ENCODE measurements at places on chromosomes 2 and 18.

DNA sequence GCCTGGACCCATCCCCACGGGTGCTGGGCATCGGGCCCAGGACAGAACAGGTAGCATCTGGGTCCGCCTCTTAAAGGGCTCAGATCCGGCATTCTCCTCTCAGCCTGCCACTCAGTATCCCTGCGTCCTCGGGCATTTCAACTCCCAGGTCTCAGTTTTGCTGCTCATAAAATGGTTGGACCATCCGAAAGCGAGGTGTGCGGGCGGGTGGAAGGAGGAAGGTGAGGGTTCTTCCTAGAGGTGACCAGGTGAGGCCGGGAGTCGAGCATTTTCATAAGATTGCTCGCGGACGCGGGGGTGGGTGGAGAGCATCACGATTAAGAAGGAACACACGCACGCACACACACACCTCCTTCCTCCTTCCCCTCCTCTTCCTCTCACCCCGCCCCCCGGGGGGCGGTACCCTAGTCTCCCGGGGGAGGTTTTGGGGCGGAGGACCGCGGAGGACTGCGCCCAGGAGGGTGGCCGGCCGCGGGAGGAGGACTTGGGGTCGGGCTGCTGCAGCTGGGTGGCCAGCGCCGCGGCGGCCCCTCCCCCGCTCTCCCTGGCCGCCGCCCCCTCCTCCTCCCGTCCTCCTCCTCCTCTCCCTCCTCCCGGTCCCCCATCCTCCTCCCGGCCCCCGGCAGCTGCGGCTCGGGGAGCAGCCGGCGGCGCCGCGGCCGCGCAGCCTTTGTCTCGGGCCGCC, 97.9 kb upstream of the GPR45 start:
- peak; percentile 15 for DNase-seq

DNA sequence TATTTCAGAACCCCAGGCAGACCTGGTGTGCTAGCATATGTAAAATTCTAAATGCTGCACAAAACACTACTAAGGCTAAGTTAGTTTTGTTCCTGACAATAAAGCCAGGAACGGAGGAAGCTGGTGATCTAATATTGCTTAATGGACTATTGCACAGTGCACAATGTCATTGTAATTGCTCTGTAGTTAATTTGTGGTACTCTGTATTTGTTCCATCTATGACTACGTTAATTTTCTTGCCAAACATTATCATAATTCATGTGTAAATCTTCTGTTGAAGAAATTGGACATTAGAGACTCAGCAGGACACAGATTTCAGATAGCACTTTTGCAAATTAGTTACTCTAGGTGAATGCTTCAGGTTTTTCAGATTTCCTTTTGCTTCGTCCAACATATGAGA, 232.3 kb downstream of the RIT2 start:
- DNase-seq = no peak

DNA sequence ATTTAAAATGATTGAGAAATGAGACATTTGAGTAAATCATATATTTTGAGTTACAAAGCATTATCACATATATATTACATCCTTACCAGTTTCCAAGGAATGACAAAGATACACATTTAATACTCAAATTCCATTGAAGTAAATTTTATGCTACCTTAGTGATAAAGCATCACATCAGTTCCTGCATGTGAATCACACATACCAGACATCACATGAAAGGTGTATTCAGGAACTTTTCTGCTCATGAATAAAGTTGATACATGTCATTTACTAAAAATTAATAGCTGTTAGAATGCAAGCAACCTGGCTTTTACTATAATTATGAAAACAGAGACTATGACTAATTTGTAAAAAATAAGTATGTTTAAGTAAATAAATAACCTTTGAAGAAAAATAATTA, 548.8 kb upstream of the SLC39A10 start:
- DNase-seq = no peak

DNA sequence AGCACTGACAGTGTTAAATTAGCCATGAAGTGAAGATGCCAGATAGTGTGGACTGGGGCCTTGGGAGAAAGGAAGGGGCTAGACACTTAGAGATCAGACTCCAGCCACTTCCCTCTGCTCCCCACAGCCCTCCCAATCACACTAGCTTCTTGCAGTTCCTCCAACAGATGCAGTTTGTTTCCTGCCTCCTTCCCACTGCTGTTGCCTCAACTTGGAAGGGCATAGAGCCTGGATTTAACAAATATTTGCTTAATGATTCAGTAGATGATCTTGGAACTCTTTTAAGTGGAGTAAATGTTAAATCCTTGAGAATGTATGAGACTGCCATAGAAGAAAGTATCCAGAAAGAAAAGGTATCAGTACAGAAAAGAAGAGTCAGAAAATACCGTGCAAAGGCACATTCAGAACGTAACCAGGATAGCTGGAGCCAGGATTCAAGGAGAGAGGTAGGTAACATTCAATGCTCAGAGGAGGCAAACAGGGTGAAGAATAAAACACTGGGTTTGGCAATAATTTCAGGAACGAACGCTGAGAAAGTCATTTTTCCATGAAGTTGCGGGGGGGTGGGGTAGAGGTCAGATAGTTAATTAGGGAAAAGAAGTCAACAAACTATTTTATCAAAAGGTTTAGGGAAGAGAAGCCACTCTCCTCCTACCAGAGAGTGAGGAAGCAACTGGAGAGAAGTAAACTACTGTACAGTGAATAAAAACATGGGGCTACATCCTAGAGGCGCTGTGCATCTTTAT, 1.3 kb upstream of the BZW1 start:
- DNase-seq = no peak

DNA sequence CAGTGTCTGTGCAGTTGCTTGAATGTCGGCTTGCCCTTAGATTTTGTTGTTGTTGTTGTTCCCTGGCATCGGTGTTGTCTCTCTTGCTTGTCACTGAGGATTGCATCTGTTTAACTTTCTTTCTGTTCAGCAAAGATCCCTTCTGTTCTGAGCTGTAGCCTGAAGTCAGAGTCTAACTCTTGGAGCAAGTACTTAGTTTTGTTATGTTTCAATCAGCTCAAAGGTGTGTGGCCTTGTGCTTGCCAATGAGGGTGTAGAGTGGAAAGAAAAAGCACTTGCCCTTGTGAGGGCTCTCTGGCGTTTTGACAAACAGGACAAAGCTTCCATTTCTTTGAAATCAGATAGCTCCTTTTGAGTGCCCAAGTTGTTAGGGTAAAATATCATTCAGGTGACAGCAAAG, 757.1 kb upstream of the CDH7 start:
- no peak for DNase-seq

GRCh38 chr18:40292985-40293710, 1661.9 kb upstream of the PIK3C3 start:
- DNase-seq = no peak

- no peak for DNase-seq
These were observed 172.9 kb downstream of the LRP1B start for GRCh38 chr2:141957827-141958450.

DNA sequence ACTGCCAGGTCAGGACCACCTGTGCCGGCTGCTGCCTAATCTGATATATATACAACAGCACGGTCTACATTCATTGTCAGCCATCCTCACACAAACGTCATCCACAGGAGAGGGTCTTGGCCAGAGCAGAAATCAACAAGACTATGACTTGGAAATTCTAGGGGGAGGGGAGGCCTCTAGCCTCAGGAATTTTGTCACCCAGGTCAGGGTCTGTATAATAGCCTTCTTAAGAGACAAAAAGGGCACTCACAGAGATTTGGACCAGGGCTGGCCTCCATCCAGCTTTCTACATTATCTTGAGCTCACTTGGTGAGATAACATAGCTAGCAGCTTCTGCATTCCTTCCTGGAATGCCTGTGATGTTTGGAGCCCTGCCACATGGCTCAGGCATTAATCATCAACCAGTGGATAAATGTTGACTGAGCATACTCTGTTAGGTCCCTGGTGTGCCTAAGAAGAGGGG, 50.4 kb upstream of the CTIF start:
- DNase-seq = no peak

- DNase-seq = no peak
These were observed 151.8 kb downstream of the IRS1 start for GRCh38 chr2:226647621-226648518.

GRCh38 chr18:23682045-23682444, 7.2 kb upstream of the LAMA3 start:
- no peak for DNase-seq

- DNase-seq = no peak
These were observed 1389.3 kb upstream of the ZEB2 start for GRCh38 chr2:145909175-145909755.

GRCh38 chr2:127347734-127348392, 39.9 kb downstream of the MAP3K2 start:
- peak; percentile 23 for DNase-seq

DNA sequence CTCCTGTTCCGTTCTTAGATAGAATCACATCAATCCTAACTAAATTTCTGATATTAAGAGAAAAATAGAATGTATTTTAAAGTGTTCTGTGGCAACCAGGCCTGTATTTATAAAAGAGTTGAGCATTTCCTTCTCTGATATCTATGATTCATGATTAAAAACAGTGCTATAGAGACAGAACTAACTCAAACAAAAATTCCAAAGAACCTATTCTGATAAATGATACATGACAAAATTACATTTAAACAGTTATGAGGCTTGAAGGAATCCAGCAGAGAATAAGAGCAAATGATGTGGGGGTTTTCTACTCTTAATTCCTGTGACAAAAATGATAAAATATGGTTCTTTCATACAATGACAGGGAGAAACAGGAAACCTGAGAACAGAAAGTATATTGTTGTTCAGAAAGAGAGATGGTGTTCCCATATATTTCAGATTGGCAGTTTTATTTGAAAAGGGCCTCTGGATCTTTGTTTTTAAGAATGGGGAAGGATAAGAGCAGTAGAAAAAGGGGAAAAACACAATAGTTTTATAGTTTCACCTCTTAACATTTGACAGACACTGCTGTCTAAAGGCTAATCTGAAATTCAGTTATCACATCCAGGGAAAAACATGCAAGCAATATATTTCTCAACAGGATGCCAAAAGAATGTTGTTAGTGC, 944.3 kb downstream of the LRP1B start:
- DNase-seq = no peak

DNA sequence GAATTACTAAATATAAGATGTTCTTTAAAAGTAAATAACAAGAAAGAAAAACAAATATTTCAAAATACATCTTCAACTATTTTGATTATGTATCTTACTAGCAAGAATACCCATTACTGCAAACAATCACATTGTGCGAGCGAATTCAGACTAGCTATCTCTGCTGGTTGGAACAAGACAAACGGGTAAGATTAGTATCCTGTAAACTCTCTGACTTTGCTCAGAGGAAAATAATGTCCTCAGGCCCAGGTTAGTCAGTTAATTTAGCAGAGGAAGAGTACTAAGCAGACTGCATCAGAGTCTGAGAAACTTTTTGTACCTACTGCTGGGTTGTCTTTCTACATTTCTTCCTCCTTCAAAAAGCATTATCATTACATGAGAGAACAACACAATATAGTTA, 50.4 kb upstream of the MCM6 start:
- no peak for DNase-seq

- no peak for DNase-seq
These were observed 69.5 kb upstream of the PELI1 start for GRCh38 chr2:64213532-64214275.

- no peak for DNase-seq
These were observed 38.9 kb upstream of the LDLRAD4 start for GRCh38 chr18:13179566-13180113.

DNA sequence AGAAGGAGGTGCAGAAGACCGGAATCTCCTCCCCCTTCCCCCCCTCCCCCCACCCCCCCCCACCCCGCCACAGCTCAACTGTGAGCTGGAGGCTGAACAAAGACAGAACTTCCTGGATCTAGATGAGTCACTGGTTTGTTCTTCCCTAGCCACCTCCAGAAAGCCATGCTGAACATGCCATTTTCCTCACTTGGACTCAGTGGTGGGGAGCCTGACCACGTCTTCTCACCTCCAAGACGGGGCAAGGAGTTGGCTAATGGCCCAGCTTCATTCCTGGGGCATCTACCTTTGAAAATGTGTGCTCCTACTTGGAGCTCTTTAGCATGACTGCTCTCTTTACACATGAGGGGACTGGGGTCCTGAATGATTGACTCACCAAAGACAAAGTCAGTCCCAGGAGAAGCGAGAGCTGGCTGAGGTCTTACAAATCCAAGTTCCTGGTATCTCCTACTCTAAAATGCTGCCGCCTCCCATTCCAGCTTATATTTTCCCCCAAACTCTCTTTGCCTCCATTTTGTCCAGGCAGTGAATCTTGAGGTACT, 22.6 kb upstream of the FZD5 start:
- no peak for DNase-seq

DNA sequence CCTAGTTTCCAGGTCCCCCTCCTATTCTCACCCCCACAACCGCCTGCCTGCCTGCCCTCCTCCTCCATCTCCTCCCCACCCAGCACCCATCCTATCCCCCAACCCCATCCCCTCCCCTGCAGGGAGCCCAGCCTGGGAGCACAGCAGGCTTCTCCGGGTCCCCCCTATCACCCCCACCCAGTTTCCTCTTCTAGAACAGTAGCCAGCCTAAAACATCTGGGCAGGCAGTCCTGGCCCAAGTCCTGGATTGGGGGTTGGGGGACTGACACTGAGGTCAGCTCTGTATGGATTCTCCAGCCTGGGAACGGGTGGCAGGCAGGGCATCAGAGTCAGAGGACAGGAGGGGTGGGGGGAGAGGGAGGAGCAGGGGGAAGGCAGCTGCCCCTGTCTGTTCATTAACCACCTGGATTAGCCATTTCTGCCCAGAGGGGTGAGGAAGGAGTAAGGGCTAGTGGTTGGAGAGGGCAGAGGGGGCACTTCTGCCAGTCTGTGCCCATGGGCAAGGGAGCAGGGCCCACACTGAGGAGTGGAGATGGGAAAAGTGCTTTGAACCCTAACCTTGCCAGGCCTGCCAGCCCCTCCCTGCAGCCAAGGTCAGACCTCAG, 60.0 kb downstream of the TNS1 start:
- no peak for DNase-seq

DNA sequence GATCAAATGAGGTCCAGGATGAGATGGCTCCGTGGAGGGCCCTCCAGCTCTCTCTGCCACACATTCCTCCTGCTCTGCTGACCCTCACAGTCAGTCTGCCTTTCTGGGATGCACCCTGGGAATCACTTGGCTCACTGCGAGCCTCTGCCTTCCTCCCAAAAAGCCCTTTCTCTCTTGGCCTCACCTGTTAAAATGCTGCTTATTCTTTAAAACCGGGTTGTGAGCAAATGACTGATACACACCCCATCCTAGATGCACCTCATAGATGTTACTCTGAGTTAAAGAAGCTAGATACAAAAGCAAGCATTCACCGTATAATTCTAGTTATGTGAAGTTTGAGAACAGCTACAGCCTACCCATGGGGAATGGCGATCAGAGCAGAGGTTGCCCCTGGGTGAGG, 167.7 kb upstream of the MYCN start:
- DNase-seq = no peak

DNA sequence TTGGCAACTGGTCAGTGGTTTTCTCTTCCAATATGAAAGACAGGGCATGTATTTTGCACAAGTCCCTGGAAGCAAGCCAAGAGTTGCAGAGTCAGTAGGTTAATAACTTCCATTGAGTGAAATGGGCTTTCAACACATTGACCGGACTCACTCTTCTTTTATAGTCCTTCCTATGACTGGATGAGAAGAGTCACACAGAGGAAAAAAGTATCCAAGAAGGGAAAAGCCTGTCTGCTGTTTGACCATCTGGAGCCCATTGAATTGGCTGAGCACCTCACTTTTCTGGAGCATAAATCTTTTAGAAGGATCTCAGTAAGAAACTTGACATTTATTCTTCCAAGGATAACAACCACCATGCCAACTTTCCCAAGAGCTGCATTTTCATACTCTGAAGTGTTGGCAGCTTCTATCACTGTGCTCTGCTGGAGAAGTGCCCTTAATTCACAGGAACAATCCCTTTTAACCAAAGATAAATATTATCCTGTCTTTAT, 45.4 kb downstream of the RASGRP3 start:
- DNase-seq = no peak

Data from NCI-H2171 (cell line).